ENCODE measurements at places on chromosomes 7 and 10.
A peak's percentile ranks its signal among the peaks of the same experiment; 100 is the strongest.

GRCh38 chr7:149448961-149449360 is 11.9 kb downstream of the ZNF777 start:
- peak; percentile 32 for DNase-seq

DNA sequence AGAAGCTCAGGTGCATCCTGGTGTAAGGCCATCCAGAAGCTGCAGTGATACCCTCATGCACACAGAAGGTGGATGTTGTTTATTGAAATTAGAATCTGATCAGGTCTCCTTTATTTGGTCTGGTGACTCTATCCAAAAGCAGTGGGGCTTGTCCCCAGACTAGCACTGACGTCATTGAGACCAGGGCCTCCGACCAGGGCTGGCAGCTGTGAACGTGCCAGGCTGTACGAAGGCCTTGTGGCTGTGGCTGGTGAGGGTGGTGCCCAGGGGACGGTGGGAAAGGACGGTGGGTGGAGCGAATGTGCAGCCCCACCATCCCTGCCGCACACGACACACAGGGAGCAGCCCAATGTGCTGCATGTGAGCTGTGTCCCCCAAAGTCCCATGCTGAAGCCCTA is 160.0 kb downstream of the ADARB2 start:
- no peak for DNase-seq

DNA sequence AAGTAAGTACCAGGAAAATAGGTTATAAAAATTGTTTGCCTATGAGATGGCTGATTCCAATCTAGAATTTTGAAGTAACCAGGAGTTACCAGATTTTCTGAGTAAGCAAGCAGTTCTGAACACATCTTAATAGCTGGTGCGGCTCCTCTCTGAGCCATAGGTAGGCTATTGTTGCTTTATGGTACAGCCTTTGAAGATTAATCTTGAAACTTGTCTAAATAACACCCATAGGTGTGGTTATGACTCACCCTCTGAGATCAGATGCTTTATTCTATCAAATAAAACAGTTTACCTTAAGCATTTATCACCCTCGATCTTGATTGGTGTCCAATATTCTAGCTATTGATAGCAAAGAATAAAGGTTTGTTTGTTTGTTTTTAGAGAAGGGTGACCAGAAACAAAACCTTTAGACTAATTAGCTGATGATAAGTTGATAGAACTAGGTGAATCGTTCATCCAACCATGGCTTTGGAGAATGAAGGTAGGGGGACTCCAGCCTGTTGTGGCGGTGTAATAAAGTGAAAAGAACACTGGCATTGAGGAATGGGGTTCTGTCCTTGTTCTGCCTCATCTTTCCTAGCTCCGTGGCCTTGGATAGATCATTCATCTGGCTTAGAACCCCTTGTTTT is 72.2 kb downstream of the VTI1A start:
- no peak for DNase-seq

- no peak for DNase-seq
Observed at GRCh38 chr10:74925291-74925690, 98.9 kb downstream of the KAT6B start.

GRCh38 chr10:2836921-2837662 is 230.3 kb upstream of the PFKP start:
- no peak for DNase-seq

- DNase-seq: no peak
Observed at GRCh38 chr7:124943472-124943871, 13.8 kb upstream of the POT1 start.

DNA sequence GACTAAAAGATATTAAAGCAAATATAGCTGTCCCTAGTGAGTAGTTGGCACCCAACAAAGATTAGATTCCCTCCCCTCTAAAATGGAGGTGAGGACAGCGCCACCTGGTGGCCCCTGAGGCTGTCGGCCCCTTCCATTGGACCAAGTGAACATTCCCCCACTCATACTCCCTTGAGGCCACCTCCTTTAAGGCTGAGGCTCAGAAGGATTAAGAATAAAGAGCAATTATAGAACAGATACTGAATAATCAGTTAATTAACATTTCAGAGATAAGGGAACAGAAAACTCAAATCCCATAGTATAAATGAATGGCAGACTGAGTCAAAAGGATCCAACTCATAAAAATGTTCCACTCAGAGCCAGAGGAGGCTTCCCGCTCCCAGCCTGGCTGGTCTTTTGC is 130.4 kb upstream of the GHITM start:
- peak; percentile 84 for DNase-seq

GRCh38 chr10:60967260-60967659 is 23.3 kb upstream of the RHOBTB1 start:
- DNase-seq: no peak

GRCh38 chr7:147937428-147937827 is 653.1 kb upstream of the C7orf33 start:
- DNase-seq: no peak

All from H1 (cell line).